ENCODE measurements at places on chromosomes 11 and 22.

DNA sequence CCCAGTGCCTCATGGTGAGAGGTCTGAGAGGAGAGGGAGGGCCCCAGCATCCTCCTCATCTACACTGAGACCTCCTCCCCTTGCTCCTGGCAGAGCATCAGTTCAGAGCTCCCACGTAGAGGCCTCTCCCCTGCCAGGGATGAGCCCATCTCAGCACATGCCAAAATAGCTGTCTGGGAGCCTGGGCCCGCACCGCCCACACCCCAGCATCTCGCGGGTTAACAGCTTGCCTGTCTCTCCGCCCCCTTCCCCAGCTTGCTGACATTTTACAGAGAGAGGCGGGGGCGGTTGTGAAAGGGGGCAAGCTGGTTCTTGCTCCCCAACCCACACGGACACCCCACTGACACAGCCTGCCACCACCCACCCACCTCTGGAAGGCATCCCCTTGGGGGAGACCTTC is 6.4 kb downstream of the DGKZ start:
- no peak for DNase-seq

DNA sequence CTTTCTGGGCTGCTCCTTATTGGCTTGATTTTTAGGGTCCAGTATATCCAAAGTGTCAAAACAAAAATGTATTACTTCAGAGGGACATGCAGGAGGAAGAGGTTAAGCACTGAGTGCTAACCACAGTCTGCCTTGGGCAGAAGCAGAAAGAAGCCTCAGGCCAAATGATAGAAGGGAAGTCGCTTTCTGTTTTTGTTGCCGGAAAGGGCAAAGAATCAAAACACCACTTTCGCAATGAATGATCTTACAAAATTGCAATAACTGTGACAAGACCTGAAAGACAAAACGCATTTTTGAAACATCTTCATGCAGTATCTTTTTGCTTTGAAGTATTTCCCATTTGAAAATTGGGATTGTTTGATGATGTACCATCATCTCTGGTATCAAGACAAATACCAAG is 70.1 kb upstream of the PICALM start:
- no peak for DNase-seq

DNA sequence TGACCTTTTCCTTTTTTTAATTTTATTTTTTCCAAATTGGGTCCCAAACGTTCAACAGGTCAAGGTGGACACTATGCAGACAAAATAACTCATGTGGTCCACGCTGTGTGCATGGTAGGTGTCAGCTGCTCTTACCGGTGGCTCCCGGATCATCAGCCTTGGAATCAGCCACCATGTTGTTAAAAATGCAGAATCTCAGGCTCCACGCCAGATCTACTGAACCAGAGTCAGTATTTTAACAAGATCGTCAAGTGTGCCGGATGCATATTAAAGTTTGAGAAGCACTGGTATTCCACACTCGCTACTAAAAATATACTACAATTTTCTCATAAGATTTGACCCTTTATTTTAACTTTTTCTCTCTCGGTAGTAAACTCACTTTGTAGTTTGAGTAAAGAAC is 553 bp upstream of the LDLRAD3 start:
- no peak for DNase-seq

DNA sequence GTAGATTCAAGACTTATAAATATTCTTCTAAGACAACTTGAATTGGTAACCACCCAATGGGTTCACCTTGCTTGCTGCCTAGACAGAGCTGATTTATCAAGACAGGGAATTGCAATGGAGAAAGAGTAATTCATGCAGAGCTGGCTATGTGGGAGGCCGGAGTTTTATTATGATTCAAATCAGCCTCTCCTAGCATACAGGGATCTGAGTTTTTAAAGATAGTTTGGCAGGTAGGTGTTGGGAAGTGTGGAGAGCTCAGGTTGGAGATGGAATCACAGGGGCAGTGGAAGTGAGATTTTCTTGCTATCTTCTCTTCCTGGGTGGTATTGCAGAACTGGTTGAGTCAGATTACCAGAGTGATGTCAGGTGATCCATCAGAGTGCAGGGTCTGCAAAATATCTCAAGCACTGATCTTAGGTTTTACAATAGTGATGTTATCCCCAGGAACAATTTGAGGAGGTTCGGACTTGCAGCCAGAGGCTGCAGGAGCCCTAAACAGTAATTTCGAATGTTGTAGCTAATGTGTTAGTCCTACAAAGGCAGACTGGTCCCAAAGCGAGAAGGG is 1448.6 kb upstream of the RAG2 start:
- no peak for DNase-seq

DNA sequence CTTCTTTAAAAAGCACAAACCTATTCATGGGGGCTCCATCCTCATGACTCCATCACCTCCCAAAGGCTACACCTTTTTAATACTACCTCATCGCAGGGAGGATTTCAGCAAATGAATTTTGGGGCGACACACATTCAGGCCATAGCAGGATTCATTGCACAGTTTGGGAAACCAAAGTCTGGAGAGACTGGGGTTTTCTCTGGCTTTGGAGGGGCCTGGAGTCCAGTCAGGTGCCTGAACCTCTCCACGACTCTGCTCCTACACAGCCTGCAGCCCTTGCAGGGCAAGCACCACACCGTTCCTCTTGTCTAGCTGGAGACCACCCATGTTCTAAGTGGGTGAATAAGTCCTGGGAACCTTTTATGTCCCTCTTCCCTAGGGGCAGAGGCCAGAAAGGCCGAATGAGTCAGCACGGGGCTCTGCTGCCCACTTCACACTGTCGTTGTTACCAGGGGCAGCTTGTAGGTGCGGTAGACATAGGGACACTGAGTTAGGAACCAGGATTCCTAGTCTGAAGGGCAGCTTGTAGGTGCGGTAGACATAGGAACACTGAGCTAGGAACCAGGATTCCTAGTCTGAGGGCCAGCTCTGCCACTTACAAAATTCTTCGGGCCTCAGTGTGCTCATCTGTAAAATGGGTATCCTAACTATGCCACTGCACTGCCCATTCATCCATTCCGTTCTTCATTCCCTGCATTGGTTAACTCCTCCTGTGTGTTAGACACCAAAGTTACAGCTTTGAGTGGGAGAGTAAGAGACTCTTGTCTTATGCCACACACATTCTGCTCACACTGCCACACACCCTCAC is 251.7 kb upstream of the B3GAT1 start:
- DNase-seq: no peak

- no peak for DNase-seq
These were observed 26.9 kb downstream of the TEF start for GRCh38 chr22:41408665-41409064.

DNA sequence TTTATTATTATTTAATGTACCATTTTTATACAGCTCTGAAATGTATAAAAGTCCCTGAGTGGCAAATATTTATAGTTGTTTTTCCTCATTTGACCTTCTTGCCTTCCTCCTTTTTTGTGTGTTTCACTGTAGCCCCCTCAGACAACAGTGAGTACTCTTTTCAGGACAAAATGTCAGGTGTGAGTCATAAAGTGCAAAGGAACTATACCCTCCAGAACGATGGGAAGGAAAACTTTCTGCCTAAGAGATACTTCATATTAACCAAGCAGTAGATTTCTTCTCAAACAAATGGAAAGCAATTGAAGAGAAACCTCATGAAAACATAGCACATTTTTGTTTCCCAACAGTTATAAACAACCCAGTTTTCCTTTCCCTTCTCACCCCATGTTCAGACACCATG is 16.1 kb upstream of the MS4A7 start:
- DNase-seq: no peak

- DNase-seq: no peak
These were observed 3.3 kb upstream of the CHRDL2 start for GRCh38 chr11:74734559-74734925.

- DNase-seq: no peak
These were observed 147.5 kb downstream of the LDLRAD3 start for GRCh38 chr11:36091256-36091811.

- no peak for DNase-seq
These were observed 263.8 kb upstream of the LUZP2 start for GRCh38 chr11:24233041-24233440.

GRCh38 chr11:32713496-32713895 is 81.0 kb downstream of the CCDC73 start:
- no peak for DNase-seq

DNA sequence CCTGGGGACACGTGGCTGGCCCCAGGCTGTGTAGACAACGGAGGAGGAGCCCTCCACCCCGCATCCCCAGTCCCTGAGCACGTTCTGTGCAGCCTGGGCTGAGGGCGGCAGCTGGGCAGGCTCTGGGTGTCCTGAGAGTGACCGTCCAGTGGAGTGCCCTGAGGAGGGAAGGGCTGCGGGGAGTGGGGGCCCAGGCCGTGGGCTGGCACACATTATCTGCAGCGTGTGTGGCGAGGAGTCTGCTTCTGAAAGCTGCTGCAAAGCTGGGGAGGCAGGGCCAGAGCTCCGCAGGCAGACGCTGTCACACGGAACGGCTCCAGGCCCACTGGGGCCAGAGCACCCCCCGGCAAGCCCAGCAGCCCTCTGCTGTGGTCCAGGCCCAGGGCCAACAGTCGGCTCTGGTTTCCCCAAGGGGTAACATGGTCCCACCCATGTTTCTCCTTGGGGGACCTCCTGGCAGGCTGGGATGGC is 835 bp upstream of the ANO9 start:
- DNase-seq: no peak

- DNase-seq: no peak
These were observed 84.9 kb downstream of the WNT7B start for GRCh38 chr22:45891996-45892621.

GRCh38 chr22:49294656-49295464 is 532.8 kb downstream of the BRD1 start:
- no peak for DNase-seq

DNA sequence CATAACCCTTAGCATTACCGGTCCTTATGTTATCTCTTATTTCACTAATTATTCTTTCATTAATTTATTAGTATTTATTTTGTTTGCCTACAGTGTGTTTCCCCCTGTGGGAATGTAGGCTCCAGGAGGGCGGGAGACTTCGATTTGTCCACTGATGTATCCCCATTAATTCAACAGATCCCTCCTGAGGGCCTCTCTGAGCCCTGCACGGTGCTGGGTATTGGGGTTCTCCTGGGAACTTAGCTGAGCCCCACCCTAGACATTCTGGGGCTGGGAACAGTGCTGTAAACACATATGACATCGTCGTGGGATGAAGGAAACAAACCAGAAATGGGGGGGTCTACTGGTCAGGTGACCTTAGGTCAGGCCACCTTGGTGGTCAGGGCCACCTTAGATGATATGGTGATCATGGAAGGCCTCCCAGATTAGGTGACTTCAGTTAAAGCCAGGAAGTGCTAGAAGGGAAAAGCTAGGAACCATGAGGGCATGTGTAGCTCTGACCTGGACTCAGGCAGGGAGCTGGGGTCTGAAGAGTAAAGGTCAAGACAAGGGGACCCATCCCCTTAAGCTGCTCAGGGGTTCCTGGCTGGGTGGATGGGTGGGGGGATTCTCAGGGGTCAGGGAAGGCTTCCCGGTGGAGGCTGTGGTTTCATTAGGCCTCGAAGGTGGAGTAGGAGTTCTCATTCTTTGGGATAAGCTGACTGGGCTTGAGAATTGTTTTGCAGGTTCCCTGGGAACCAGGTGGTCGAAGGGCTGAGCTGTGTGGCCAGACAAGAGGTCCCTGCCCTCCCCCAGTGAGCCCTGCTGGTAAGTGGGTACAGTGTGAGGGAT is 1.0 kb downstream of the PHETA2 start:
- DNase-seq: no peak

DNA sequence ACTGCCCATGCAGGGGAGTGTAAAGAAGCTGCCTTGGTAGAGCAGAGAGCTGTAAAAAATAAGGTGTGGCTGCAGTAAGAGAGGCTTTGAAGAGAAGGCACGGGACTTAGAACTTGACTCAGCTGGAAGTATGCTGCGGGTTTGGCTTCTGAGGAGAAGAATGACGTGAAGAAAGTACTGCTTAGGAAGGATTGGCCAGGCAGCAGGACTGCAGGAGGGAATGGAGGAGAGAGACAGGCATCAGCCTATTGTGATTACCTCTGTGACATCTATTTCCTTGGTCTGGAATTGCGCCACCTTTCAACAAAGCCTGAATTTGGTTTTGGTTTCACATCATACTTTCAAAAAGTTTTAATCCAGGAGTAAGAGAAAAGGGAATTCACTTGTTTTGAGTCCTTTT is 22.5 kb downstream of the PRRG4 start:
- DNase-seq: no peak

DNA sequence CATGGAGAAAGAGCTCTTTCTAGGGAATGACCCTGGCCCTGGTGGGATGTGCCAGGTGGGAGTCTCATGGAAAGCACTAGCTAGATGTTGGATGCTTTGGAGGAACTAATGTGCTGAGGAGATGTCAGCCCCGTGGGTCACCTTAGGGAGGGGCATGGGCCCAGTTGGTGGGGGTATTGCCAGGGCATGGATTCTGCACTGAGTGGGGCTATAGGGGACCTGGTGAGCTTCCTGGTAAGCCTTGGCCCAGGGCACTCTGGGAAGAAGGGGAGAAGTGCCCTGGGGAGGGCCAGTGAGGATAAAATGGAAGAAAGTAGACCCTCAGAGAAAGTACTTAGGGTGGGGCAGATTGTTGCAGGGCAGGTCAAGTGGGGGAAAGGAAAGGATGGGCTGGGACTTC is 65.2 kb upstream of the SORL1-AS1 start:
- no peak for DNase-seq

GRCh38 chr22:39655831-39656230 is 85.3 kb downstream of the CACNA1I start:
- no peak for DNase-seq

- no peak for DNase-seq
These were observed 31.7 kb downstream of the FAM181B start for GRCh38 chr11:82701847-82702520.

DNA sequence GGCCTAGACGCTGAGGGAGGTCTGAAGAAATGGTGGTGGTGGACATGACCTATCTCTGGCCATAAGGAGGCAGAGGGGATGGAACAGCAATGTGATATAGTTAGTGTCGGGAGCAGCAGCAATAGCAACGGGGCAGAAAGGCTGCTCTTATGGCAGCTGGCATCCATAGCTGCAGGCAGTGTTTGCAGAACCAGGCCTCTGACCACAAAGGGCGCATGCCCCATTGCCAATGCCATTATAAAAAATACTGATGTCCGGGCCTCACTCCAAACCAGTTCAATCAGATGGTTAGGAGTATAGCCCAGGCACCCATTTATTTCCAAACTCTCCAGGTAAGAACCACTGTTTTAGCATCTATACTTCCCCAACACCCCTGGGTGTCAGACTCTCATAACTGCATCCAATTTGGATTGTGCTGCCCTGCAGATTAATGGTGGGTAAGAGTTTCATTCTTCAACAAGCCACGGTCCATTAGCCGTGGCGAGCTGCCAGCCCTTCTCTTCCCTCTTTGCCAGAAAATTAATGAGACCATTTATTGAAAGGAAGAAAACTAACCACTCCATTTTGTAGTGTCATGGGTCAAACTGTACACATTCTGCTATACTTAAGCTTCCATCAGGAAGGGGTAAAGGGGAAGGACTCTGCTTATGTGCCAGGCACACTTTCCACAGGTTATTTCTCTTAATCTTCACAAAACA is 72.8 kb upstream of the SPON1 start:
- DNase-seq: no peak

- DNase-seq: no peak
These were observed 92.6 kb downstream of the DEPDC5 start for GRCh38 chr22:31846161-31847115.
